A375 (cell line): ENCODE measurements at places on chromosomes 1 and 21. TPM values are rescaled to one million over a fixed set of nuclear protein-coding genes. Genes with fewer than 3 reads are reported as not detected.

The CFAP45 gene
- total RNA-seq: 1.1 and 2.5 TPM in 2 replicates

The TRIM17 gene
- total RNA-seq: not detected in 2 replicates

The EFNA4 gene
- 7.5 and 7.8 TPM in 2 replicates for total RNA-seq

The TINAGL1 gene
- total RNA-seq: 421 and 533 TPM in 2 replicates

The SHE gene
- total RNA-seq: 0.08 and 0.11 TPM in 2 replicates

The NBPF6 gene
- 1.4 and 1.8 TPM in 2 replicates for total RNA-seq

The OR2AK2 gene
- not detected in 2 replicates for total RNA-seq

The TMCO2 gene
- total RNA-seq: not detected in 2 replicates

The TTC22 gene
- not detected in 2 replicates for total RNA-seq

The LRRN2 gene
- not detected in 2 replicates for total RNA-seq

The SPATA45 gene
- not detected in 2 replicates for total RNA-seq

The VWA5B1 gene
- total RNA-seq: not detected in 2 replicates

The MATN1 gene
- total RNA-seq: 0.45 and 0.91 TPM in 2 replicates

The CYP4A11 gene
- total RNA-seq: not detected in 2 replicates

The TFAP2E gene
- total RNA-seq: 0.79 and 1.2 TPM in 2 replicates

The OR2L3 gene
- total RNA-seq: not detected in 2 replicates

The NHLH1 gene
- 0.11 and 0.26 TPM in 2 replicates for total RNA-seq

The CD55 gene
- 103 and 120 TPM in 2 replicates for total RNA-seq
